Thyroid gland (tissue), 4 donors: ENCODE measurements at places on chromosomes 5 and 9. TPM values are rescaled to one million over a fixed set of nuclear protein-coding genes. Genes with fewer than 3 reads are reported as not detected.

Gene PTGES
- total RNA-seq: 5.3 TPM

Gene CATSPER3
- total RNA-seq: not detected

Gene PCDHGC4
- total RNA-seq: 10.7 TPM

Gene KCNV2
- not detected for total RNA-seq

Gene PCDHGA7
- total RNA-seq: 7.0 TPM

Gene MPDZ
- 34.2 TPM for total RNA-seq

Gene TUSC1
- 41.1 TPM for total RNA-seq

Gene PLEKHG4B
- total RNA-seq: 8.2 TPM

Gene SLC23A1
- not detected for total RNA-seq

Gene COL5A1
- total RNA-seq: 8.0 TPM

Gene HSPA4
- total RNA-seq: 72.0 TPM

Gene HMCN2
- total RNA-seq: 2.1 TPM

Gene ZNF883
- 0.39 TPM for total RNA-seq
